ENCODE measurements at places on chromosomes 7 and 10.
A peak's percentile ranks its signal among the peaks of the same experiment; 100 is the strongest.

DNA sequence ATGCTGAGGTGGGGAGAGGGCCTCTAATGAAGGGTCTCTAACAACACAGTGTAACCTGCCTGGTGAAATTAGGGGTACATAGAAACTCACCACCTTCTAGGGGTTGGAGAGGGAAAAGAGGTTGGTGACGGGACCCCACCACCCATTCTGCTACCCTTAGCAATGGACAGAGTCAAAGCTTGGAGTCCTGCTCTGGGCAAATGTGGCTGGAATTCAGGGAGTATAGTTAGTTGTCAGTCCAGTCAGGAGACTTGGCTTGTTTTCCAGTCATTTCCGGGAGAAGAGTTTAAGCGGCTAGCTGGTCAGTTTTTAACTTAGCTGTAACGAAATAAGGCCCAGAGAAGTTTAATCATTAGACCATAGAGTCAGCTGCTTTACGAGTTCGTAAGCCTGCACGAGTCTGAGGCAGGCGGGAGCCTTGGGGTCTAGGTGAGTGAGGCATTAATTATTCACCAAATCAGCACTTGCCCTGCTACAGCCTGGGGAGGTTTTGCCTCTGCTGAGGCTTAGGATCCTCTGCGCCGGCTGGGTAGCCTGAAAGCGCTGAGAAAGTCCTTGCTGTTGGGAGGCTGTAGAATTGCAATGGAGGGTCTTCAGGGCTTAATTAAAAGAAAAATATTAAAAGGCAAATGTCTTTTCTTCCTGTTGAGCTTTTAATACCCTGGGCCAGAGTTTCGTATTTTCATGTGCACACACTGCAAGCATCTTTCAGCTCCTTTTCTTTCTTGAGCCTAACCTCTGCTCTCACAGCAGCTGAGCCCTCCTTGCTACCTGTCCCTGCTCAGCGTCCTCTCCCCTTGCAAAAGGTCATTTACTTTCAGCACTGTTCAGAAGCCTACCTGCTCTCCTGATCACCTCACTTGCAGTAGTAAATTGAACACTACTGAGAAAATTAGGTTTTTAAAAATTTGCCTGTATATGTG lies 1.5 kb upstream of the LAMB1 start:
- DNase-seq, result no peak

GRCh38 chr7:113799896-113800295 lies 118.9 kb downstream of the PPP1R3A start:
- no peak for DNase-seq

DNA sequence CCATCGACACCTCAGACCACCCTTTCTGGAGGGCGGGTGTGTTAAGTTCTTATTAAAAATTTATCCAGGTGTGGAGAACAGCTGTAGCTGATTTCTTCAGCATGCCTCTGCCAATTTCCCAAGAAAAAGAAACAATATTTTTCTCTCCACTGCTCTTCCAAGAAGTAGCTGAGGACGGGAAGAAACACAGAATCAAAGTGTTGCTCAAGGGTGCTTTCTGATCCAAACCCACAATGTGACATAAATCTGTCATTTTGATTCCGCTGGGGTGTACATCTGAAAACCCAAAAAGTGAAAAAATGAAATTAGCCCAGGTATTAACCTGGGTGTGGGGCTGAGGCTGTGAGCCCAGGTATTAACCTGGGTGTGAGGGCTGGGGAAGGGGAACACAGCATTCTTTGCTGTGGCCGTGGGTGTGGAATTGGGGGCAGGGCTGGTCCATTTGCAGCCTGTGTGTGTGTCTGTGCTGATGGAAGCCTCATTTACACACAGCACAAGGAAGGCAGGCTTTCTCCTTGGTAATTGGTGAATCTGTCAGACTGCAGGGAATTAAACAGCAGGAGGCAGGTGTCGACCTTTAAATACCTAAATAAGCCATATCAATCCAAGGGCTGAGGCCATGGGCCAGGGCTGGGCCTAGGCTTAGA lies 48.4 kb upstream of the CCDC3 start:
- no peak for DNase-seq

GRCh38 chr7:76423666-76424412 lies 911 bp upstream of the ZP3 start:
- no peak for DNase-seq

- no peak for DNase-seq
These were observed 18.9 kb upstream of the ZNF138 start for GRCh38 chr7:64775289-64775688.

DNA sequence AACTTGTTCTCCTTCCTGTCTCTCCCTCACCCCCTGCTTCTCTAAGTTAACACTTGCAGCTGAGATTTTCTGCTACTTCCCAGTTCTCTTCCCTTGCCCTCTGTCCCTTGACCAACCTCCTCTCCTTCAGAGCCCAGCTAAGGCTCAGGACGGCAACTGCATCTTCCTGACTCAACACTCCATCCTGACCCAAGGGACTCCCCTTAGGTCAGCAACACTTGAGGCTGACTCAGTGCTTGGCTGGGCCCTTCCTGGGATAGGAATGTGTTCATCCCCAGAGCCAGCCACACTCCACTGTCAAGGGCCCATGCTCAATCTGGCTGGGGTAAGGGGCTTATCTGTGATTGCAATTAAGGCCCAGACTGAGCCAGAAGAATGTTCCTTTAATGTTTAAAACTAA lies 3.4 kb downstream of the CALHM2 start:
- no peak for DNase-seq

- DNase-seq, result no peak
These were observed 8.3 kb upstream of the RHOBTB1 start for GRCh38 chr10:60952067-60952845.

GRCh38 chr10:97058521-97058920 lies 127.2 kb downstream of the SLIT1 start:
- DNase-seq, result no peak

GRCh38 chr7:2754086-2754485 lies 66.1 kb downstream of the AMZ1 start:
- DNase-seq, result no peak

- no peak for DNase-seq
These were observed 2.9 kb downstream of the SVOPL start for GRCh38 chr7:138698281-138698680.

DNA sequence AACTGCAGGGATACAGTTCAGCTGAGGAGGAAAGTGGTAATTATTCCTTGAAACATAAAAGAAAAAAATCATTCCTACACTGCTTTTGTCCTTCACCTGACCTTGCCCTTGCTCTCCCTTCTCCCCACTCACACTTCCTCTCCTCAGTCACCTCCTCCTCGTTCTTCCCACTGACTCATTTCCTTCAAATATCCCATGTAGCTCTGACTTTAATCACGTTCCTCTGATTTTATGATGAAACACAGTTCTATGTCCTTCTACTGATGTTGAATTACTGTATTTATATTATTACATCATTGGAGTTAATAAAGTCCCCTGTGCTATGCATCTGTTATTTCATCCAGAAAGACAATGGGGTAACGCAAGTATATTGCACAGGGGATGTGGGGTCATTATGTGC lies 575.6 kb downstream of the POM121L12 start:
- no peak for DNase-seq

GRCh38 chr10:1195828-1196227 lies 139.6 kb downstream of the WDR37 start:
- no peak for DNase-seq

DNA sequence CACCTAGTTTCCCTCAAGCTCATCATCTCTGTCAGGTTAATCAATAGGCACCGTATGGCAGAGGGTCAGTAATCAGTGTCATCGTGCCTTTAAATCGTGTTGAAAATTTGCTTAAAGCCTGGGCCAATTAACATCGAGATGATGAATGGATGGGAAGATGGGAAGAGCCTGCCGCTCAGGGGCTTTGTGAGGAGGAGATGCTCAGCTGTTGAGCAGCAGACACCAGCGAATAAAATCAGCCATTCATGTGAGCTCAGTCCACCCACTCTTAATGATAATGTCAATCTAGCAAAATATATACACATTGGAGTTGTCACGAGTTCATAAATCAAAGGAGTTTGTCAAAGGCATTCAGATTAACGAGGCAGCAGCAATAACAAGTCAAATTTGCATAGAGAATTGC lies 97.7 kb downstream of the BTRC start:
- no peak for DNase-seq

- DNase-seq, result no peak
These were observed 35.8 kb downstream of the RBM17 start for GRCh38 chr10:6124666-6125065.

- DNase-seq, result no peak
These were observed 92.3 kb downstream of the TNS3 start for GRCh38 chr7:47489624-47490023.

- peak; percentile 41 for DNase-seq
These were observed 26.2 kb upstream of the RASGEF1A start for GRCh38 chr10:43292755-43293676.

GRCh38 chr10:73096041-73096448 lies 621 bp downstream of the P4HA1 start:
- peak; percentile 62 for DNase-seq

GRCh38 chr10:100531761-100532160 lies 2.1 kb upstream of the NDUFB8 start:
- no peak for DNase-seq

DNA sequence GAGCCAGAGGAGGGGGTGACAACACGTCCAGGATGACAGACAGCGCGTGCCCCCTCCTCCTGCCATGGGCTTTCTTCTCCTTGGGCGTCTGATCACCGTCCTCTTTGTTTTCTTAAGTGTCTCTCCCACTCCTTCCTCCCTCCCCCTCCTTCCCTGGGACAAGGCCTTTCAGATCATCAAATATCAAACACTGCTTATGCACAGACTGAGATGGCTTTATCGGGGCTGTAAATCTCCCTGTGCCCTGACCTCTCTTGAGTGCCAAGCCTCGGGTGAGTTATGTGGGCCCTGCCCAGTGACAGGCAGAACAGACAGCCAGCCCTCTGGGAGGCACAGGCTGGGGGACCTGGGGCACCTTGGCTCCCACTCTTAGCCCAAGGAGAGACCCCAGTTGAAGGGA lies 116.4 kb downstream of the C10orf105 start:
- no peak for DNase-seq

GRCh38 chr7:88759230-88760135 lies at the start of gene ZNF804B:
TSS of gene ZNF804B (plus strand) at chr7:88759700. CDS start at chr7:88759977, 277 bp downstream.
- DNase-seq, result no peak

DNA sequence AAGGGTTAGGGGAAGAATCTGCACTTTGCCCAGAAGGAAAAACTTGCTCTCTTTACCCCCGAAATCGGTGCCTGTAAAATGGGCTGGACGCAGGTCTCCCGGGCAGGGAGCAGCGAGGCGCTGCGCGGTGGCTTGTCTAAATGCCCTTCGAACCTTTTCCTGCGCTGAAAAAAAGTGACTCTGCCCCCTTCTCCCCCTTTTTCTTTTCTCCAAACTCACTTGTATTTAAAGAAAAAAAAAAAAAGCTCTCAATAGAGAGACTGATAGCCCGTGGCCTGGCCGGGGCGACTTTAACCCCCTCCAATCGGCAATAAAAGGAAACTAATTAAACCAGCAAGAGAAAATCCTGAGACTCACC lies 286 bp downstream of the SP8 start:
- no peak for DNase-seq

GRCh38 chr10:118108194-118109026 lies 61.7 kb upstream of the RAB11FIP2 start:
- no peak for DNase-seq

- no peak for DNase-seq
These were observed 108.2 kb downstream of the PIP4K2A start for GRCh38 chr10:22606164-22606614.

DNA sequence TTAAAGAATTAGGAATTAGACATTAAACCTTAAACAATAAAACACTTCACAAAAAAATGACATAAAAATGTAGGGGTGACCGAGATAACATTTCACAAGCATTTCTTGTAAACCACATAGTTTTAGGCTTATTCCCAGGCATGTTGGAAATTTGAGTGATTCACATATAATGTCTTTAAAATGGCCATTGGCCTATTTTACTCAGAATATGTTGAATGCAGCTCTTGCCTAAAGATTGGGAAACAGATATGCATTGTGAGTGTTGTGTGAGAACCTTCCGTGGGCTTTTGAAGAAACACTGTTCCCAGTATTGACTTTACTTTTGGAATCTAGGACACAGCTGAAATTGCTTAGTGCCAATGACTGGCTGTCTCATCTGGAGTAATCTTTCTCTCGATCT lies 79.6 kb downstream of the ARL5B start:
- no peak for DNase-seq

GRCh38 chr10:125782616-125783015 lies 7.0 kb upstream of the MMP21 start:
- DNase-seq, result no peak

DNA sequence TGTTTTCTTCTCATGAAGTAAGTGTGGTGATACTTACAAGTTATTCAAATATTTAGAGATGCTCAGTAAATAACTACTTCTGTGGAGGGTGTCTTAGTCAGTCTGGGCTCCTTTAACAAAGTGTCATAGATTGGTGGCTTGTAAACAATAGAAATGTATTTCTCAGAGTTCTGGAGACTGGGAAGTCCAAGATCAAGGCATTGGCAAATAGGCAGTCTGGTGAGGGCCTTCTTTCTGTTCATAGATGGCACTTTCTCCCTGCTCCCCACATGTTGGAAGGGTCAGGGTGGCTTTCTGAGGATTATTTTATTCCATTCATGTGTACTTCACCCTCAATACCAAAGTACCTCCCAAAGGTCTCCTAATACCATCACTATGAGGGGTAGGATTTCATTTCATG lies 18.4 kb downstream of the RPA3 start:
- no peak for DNase-seq

- no peak for DNase-seq
These were observed 26.2 kb upstream of the ECHDC3 start for GRCh38 chr10:11715815-11716494.

DNA sequence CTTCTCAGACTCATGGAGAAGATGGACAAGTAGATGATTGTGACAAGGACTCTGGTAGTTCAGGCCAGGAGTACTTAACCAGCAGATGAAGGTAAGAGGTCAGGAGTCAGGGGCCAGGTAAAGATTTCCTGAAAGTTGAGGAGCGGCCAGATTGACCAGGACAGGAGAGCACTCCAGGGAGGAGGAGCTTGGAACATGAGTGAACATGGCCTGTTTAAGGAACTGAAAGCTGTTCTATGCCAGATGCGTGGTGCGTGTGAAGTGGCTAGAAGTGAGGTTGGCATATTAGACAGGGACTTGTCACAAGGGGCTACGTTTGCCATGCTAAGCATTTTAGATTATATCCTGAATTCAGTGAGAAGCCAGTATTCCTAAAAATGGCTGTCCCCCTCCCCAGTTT lies 157.2 kb downstream of the WNT2 start:
- no peak for DNase-seq

DNA sequence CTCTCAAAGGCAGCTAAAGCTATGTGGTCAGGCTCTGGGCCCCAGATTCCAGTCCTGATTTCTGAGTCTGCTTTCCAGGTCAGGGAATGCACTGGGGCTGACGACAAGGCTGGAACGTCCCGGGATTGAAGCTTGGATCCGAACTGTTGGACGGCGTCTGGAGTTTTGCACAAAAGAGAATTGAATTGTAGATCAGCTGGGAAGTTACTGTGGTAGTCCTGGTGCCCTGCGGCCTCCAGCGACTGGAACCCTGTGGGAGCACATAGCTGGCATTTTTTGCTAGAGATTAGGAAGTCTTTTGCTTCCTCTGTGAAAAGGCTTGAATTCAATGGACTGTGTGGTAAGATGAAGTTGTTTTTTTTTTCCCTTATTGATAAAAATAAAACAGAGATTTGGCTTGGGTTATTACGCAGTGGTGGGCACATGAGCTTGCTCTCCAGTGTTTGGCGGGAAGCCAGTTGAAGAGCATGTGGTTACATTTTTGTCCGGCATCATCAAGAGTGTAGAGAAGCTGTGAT lies at the start of gene HK1:
TSS of gene HK1 (plus strand) at position 51 of the 518 bp plus-strand sequence.
- no peak for DNase-seq

All from stimulated activated CD4-positive, alpha-beta T cell treated with anti-CD3 and anti-CD28 coated beads, Interleukin-12 subunit alpha, Interleukin-12 subunit beta, amount 100 ng/mL, for 4 hours (primary cell).